GM12891 (cell line): ENCODE measurements at places on chromosomes 11 and 22.

DNA sequence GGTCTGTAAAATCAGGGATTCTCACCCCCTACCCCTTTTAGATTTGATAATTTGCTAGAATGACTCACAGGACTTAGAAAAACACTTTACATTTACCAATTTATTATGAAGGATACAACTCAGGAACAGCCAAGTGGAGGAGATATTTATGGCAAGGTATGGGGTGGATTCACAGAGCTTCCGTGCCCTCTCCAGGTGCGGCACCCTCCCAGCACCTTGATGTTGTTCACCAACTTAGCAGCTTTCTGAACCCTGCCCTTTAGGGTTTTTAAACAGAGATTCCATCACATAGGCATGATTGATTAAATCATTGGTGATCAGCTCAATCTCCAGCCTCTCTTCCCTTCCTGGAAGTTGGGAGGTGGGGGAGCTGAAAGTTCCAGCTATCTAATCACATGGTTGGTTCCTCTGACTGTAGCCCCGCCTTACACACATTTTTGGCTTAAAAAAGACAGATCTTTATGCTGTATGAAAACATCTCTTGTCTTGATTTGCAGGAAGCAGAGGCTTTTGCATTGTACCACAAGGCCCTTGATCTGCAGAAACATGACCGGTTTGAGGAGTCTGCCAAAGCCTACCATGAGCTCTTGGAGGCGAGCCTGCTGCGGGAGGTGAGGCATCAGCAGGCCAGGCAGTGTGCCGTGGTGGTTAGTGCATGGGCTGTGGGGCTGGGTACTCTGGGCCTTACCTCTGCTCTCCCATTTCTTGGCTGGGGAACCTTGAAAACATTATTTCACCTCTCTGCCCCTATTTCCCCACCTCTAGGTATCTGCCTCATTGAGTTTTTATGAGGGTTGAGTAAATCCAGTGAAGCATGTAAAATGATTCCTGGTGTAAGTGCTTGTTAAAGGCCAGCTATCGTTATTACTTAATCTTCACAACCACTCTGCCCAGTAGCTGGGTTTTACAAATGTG lies 27.0 kb downstream of the CABIN1 start:
- DNase-seq = no peak

GRCh38 chr11:46063138-46063537 lies 58.1 kb downstream of the PHF21A start:
- no peak for DNase-seq

DNA sequence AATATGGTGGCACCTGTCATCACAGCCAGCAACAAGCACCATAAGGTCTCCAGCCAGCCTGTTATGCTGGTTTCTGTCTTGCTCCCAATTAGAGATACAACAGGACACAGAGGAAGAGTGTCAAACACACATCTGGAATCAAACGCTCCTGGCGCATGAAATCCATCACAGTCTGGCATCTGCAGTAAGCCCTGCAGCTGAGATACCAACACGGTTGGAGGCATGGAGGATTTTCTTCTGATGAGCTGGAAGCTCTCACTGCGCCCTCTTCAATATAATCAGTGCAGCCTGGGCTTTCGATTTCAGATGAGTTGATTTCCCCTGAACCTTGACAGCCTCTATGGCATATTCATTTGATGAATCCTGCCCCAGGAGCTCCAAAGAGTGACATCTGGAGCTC lies 27.8 kb upstream of the CARS1 start:
- DNase-seq = no peak

- DNase-seq = no peak
Measured at GRCh38 chr11:72511393-72512047, 77.2 kb upstream of the CLPB start.

DNA sequence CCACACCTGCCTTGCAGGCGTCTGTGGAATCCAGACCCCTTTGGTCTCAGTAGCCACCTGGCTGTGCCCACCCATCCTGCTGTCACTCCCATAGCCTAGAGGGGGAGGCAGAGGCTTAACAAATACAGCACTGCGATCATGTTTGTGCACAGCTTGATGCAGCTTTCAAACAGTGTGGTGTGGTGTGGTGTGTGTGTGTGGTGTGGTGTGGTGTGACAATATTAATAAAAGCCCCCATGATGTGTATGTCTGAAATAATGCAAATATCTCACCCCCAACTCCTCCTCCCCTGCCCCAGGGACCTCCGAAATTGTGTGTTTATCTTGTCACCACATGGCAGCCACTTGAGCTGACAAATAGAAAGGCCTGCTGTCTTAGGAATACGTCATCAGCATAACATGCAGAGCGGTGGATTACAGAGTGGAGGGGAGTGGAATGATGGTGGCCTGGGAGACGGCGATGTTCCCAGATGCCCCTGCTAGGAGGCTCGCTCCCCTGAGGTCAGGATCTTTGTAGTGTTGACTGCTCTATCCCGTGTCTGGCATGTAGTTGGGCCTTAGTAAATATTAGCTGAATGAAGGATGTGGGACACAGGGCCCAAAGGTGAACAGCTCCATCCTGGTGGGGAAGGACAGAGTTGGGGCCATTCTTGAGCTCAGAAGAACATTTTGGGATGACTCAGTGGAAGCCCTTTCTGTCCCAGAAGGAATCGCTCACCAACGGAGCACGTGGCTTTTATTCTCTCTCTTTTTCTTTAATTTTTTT lies 2.8 kb downstream of the PDXP start:
- no peak for DNase-seq
